ENCODE measurements at places on chromosomes 12 and 14. TPM values are rescaled to one million over a fixed set of nuclear protein-coding genes. Genes with fewer than 3 reads are reported as not detected.

- ATAC-seq = no peak
These were observed 275.7 kb upstream of the PRICKLE1 start for GRCh38 chr12:42865282-42865681.

CABP1 gene
- 6.9 TPM for total RNA-seq

GRCh38 chr12:111367661-111368221 is 1.2 kb downstream of the PHETA1 start:
- no peak for ATAC-seq

KRT3 gene
- total RNA-seq = not detected

ST8SIA1 gene
- 3.6 TPM for total RNA-seq

GRCh38 chr14:93691042-93691780 is 97.1 kb downstream of the PRIMA1 start:
- ATAC-seq = no peak

AICDA gene
- total RNA-seq = not detected

- ATAC-seq = no peak
These were observed 429.4 kb downstream of the ZFP36L1 start for GRCh38 chr14:68363466-68363842.

- peak; percentile 82 for ATAC-seq
These were observed 77.8 kb downstream of the VCPKMT start for GRCh38 chr14:50038398-50039119.

NKX2-1 gene
- total RNA-seq = not detected

DNA sequence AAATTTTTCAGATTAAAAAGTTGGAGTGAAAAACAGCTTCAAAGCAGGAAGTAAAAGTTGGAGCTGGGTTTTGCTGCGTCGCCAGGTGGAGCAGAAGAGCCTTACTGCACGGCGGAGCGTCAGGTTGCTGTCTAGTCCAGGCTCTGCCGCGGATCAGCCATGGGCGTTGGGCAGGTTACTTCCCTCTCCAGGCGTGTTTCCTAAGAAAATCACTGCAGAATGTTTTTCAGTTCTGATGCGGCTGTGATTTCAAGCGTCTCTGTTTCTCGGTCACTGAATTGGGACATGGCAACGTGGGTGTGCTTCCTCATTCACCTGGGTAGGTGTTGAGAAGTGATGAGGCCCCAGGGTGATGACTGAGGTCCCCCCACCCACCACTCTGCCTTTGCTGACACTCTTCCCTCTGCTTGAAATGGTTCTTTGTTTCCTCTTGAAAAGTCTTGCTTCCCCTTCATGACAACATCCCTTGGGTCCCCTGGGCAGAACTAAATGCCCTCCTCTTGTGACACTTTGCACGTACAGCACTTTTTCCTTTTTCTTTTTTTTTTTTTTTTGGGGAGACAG is 7.6 kb downstream of the EVL start:
- ATAC-seq = peak; percentile 9

DNA sequence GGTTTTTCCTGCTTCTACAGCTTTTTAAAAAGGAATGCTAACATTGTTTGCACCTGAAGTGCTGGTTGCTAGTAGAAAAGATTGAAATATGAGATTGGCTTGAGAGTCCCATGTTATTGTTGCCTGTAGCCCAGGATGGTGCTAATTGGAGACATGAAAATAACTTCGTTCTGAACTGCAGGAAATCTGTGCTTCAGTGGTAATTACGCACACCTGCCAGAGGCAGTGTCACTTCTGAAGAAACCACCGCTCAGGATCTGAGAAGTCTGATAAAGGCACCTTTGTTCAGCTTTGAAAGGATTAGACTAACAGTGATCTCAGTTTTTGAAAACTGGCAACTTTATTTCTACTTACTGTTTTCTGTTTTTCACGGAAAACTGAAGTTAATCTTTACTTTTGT is 15.5 kb upstream of the ATP6V0A2 start:
- ATAC-seq = no peak

DNA sequence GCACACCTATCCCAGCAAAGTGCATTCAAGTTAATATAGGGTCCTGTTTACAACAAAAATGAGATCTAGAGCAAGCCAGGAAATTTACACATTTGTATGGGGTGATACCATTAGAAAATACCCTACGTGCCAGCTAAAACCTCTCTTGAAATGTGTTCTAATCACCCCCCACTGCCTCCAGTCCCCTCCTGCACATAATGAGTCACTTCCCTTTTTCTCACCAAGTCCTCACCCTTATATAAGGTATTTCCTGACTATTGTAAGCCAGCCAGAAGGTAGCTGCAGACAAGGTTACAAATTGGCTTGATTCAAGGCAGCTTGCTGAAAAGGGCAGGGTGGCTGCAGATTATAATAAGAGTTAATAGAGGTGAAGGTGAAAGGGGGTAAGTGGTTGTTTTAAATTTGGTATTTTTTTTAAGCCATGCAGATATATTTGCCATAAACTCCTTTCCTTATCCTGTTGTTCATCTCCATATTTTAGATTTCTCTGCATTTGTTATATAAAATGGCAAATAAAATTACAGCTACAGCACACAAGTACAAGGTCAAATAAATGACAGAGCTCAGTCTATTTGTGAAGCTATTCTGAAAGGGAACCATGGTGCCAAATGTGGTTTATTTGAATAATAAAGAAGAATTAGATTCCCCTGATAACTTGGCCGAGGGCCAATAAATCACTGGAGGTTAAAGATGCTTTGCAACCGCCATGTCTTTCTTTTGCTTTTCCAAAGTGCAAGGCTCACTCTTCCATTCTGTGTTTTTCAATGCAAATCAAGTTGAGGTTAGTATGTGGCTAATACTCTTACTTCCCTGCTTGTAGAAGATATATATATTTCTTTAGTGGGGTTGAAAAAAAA is 385.9 kb downstream of the EGLN3 start:
- peak; percentile 39 for ATAC-seq

DNA sequence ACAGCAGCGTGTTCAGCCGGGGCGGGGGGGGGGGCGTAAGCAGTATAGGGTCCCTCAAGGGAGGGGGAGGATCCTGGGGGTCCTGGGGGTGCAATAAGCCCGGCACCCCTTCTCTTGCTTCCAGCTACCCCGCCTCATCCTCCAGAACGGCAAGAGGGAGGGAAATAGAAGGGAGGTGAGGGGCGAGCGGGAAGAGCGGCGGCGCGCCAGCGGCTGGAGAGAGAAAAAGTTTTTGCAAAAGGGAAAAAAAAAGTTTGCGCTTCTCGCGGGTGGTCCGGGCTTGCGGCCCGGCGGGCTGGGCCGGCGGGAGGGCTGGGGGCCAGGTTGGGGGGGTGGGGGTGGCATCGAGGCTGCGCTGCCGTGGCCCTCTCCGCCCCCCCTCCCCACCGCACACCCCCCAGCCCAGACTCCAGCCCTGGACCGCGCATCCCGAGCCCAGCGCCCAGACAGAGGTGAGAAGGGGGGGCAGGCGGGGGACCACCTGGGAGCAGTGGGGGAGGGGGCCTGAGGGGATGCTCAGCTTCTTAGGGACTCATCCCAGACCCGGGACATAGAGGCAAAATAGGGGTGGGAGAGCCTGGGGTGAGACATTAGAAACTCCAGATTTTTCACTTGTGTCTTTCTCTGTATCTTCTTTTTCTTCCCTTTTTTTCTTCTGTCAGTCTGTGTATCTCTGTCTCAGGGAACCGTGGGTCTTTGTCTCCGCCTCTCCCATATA is at the start of gene GLI1:
Gene GLI1 (plus strand): TSS at position 36 of the 718 bp plus-strand sequence. CDS start 3,907 bp downstream, outside the sequence.
- ATAC-seq = peak; percentile 17

DNA sequence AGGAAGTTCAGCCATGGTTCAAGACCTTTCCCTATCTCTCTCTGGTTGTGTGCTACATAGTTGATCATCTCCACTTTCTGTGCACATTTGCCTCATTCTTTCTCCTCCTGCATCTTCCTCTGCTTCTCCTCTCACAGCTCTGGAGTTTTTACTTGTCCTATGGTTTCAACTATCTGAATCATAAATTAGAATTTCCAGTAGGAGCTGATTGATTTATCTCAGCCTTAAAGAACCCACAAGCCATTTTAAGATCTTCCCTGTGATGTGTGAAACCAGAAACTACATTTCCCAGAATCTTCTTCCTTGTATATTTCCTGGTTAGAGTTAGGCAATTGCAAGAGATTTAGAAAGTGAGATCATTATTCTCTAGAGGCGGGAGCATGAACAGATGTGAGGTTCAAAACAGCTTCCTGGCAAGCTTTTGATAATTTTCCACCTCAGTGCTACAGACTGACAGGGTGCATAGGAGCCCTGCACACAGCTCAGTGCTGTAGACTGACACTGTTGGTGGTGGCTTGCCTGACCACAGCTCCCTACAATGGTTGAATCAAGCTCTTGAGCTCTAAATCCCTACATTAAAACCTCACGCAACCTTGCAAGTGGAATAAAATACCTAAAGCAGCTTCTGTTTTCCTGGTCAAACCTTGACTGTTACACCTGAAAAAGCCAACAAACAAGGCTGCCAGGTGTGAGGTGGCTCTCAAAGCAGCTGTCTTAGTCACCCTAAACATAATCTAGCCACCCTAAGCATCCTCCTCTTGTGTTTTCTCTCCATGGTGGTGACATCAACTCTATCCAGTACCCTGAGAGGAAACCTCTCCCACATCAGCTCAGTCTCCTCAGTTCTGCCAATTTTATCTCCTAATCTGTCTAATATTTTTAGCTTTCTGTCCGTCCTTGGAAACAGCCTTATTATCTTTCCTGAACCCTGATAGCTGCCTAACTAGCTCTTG is 21.5 kb upstream of the IFNG start:
- ATAC-seq = peak; percentile 86

TMEM63C gene
- total RNA-seq = 0.04 TPM

RFLNA gene
- not detected for total RNA-seq

ITGB7 gene
- total RNA-seq = 183 TPM

DNA sequence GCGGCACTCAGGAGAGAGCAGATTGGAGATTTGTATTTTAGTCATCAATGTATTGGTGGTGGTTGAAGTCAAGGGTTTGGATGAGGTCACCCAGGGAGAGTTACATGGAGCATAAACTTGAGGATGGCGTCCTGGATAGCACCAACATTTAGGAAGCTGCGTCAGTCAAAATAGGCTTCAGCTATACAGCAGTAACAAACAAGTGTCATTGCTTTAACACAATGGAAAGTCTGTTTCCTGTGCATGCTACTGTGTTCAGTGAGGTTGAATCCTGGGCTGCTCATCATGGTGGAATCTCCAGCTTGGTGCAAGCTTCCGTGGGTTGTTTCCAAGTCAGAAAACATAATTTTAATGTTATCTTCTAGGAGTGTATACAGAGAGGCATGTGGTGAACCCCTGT is 180.4 kb downstream of the CFAP54 start:
- ATAC-seq = no peak

CELA1 gene
- not detected for total RNA-seq

- ATAC-seq = no peak
These were observed 596.8 kb upstream of the FBXO33 start for GRCh38 chr14:40028991-40029390.

DNA sequence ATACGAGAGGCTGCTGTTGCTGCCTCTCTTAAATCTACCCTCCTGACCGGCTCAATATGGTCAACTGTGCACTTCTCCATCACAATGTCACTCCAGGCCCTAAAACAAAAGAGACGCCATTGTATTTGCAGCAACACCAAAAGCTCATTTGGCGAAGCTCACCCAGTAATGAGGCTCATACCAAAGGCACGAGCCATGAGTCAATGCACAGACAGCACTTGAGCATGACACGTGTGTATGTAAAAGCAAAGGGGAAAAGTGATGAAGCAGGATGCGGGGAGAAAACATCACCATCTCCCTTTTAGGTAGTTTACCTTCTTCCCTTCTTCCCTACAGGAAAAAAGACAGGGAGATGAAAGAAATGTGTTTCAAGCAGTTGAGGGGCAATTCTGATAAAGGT is 150.3 kb downstream of the FOXN3 start:
- ATAC-seq = no peak

DENND5B gene
- total RNA-seq = 0.58 TPM

GRCh38 chr14:95953111-95953724 is 76.6 kb downstream of the TUNAR start:
- ATAC-seq = no peak

GRCh38 chr12:51171884-51172514 is 936 bp downstream of the TFCP2 start:
- peak; percentile 0 for ATAC-seq

SMIM10L1 gene
- 9.7 TPM for total RNA-seq

- ATAC-seq = peak; percentile 0
These were observed 103.7 kb upstream of the MAX start for GRCh38 chr14:65206078-65206447.

CISTR gene
- not detected for total RNA-seq

PEX5 gene
- total RNA-seq = 21.4 TPM

- ATAC-seq = no peak
These were observed 316.8 kb downstream of the PAWR start for GRCh38 chr12:79373896-79374499.

DNA sequence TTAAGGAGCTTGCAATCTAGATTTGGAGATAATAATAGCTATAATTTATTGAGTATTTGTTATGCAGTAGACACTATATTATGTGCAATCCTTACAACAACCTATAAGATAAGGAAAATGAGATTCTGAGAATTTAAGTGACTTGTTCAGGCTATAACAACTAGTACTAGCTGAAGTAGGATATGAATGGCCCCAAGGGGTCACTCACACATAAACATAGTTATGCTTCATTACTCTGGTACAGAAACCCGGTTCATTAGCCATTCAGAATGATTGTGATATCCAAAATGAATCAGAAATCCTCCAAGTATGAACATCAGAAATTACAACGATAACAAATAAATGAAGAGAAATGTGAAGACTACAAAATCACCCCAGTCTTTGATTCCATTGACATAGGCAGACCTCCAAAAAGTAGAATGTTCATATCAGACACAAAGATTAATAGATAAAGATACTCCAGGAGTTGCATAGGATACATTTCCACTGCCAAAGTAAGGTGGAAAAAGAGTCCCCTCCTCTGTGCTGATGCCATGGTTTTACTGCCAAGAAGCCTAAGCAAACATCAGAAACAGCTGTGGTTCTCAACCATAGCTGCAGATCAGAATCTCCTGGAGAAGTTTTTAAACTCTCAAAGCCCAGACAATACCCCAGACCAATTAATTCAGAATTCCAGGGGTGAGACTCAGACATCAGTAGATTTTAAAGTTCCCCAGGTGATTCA is 8.6 kb upstream of the NID2 start:
- no peak for ATAC-seq

DNA sequence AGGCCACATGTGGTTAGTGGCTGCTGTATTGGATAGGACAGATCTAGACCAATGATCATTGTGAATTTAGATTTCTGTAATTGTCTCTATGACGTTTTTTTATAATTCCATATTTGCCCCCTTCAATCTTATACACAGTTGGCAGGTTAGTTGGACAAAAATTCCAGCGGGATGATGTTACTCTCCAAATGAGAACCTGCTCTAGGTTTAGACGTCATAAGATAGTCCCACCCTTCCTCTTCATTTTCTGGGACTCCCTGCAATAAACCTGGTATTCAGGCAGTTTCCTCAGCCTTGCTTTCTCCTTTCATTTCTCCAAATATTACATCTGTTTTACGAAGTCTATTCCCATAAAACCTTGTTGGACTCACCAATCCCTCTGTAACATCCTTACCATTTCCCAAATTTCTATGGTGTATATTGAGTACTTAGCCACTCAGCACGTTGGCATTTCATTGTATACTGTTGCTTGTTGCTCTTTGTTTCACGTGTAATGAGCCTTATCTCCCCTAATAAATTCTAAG is 10.2 kb downstream of the FBXO34 start:
- ATAC-seq = no peak

DNA sequence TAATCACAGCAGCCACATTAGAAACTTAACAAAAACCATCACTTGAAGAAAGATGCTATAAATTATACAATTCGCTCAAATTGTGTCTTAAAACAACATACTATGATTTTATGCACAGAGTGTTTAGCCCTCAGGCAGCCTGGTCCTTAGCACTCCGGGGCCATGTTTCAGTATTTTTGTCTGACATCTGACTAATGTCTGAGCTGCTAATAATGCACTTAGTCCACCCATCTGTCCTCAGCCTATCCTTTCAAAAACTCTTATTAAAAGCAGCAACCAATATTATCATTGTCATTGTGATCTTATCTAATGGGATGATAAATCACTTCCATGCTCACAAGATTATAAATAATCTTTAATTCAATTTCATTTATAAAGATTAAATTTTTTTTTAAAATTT is 602.7 kb upstream of the FOXG1 start:
- no peak for ATAC-seq

Data from activated T-helper 17 cell treated with anti-CD3 and anti-CD28 coated beads, Interleukin-2, amount 50 U/mL, for 72 hours (primary cell).